AG09309 (cell line): ENCODE measurements at places on chromosomes 4 and X.

DNA sequence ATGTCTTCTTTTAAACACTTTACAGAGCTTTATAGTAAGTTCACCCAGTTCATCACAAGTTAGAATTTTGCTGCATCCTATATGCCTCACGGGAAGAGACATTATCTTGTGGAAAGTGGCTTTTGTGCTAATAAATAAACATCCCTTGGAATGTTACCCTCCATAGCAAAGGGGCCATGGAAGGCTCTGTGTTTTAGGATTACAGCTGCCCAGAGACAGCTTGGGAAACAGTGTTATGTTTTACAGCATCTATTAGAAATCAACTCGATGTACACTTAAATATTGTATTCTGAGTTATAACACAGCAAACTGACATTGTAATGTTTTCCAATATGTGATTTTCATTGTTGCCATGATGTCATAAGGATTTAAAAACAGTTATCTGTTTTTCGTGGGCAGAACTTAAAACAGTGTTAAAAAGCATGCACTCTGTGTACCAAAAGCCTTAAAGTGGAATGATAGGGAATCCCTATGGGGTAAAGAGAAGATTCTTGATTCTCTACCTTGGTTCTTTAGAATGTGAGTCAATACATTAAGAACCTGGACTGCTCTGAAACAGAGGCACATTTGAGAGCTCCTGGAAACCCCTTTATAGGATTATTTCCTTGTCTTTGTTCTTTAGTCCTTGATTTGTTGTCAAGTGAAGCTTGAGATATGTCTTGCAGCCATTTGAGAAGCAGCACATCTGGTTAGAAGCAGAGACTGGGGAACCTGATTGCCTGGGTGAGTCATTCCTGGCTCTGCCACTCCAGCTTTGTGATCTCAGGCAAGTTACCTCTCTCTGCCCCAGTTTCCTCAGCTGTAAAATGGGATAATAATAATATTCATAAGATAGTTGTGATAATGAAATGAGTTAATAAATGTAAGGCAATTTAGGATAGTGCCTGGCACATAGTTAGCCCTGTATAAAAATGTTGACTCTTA, 41.6 kb downstream of the ARHGAP10 start:
- no peak for DNase-seq

- DNase-seq, result no peak
These were observed 275.4 kb downstream of the SHOX start for GRCh38 chrX:905848-906566.

DNA sequence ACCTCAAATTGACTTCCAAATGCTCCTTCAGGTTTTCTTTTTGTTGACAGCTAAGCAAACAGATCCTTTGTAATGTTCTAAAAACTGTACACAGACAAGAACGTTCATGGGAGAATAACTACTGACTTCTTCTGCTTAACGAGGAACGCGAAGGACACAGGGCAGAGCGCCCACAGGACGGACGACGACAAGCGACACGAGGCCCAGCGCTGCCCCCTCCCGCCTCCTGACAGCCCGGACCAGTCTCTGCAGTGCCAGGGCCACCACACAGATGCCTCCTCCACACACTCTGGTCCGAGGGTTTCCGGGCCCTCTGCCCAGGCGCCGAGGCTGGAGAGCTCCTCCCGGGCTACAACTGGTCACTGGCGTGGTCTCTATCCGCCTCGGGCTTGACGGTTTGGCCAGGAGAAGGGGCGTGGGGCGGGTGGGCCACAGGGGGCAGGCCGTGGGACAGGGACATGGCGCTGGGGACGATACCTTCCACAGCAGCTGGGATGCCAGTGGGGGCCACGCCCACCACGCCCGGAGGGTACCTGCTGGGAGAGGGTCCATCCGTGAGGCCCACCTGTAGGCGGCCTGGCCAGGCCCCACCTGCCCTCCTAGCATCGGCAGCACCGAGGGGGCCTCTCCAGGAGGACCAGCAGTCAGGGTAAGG, 36.9 kb downstream of the CTBP1 start:
- no peak for DNase-seq

GRCh38 chrX:38260231-38260630, 39.6 kb upstream of the SRPX start:
- DNase-seq, result no peak

DNA sequence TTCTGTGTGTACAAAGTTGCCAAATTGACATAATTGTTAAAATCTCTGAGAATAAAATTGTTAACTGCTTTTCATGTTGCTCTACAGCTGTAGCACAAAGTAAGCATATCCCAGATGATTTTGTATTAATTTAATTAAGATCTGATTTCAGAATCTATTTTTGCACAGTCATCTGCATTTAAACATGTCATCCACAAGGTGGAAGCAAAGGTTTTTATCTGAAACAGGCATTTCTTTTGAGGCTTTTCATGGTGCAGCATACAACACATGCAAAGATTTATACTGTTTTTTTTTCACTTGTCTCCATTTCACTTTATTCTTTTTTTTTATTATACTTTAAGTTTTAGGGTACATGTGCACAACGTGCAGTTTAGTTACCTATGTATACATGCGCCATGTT, 51.2 kb downstream of the GC start:
- DNase-seq, result no peak

DNA sequence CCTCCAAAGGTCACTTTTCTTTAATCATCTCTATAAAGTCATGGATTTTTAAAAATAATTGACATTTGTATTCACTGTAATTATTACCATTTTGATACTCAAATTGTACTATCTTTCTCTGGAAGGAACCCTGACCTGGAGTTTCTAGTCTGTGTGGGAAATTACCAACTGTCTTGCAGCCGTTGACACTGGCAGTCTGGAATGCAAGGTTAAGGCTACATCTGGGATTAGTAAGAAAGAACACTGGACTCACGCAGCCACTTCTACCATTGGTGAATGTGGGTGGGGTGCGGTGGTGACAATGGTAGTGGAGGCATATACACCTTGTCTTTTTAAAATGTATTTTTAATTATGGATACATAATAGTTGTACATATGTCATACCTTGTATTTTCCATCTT, 40.9 kb downstream of the EGF start:
- DNase-seq, result no peak

DNA sequence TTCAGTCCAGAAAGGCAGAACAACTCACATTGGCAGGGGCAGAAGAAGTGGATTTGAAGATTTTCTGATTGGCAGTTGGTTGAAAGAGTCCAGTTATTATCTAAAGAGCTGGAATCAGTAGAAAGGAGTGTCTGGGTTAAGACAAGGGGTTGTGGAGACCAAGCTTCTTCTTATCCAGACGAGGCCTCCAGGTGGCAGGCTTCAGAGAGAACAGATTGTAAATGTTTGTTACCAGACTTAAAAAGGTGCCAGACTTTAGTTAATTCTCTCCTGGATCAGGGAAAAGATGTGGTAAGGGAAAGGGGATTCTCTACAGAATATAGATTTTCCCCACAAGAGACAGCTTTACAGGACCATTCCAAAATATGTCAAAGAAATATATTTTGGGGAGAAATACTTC, 36.7 kb upstream of the TLR3 start:
- no peak for DNase-seq

DNA sequence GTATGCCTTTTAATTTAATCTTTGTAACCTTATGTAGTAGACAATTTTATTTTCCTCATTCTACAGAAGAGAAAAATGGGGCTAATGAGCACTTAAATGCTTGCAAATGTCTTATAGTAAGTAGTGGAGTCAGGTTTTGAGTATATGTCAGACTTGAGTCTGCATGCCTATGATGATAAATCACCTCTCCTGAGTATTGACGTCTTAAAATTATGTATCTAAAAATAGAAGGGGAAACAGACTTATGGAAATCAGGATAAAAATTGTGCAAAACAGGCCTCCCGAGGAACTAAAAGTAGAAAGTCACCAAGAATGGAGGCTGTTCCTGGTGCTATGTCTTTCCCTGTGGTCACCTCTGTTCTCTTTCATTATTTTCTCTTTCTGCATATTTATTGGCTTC, 92.7 kb downstream of the STIM2 start:
- no peak for DNase-seq

DNA sequence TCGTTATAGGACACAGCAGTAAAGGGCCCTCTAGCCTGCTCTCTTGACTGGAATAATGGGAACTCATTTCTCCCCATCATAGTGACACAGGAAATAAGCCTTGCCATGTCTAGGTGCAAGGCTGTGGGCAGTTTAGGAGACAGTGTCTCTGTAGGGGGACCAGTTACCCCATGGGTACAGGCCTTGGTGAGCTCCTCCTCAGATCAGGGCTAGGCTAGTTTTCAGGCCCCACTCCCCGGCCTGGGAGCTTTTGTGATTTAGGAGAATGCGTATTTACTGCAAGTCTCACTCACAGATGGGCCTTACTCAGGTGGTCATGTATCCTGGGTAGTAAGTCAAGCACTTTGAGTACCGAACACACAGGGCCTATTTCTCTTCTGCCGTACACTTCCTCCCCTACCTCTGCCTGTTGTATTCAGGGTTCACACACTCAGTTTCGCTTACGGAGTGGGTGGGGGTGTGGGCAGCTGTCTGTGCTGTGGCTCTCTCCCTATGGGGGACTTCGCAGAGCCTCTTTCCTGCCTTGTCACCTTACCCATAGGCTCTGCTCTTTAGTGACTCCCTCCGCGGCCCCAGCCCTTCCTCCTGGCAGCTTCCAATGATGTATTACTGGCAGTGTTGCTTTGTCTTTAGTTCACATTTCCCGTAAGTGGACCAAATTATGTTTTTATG, 34.2 kb downstream of the FAM193A start:
- no peak for DNase-seq

DNA sequence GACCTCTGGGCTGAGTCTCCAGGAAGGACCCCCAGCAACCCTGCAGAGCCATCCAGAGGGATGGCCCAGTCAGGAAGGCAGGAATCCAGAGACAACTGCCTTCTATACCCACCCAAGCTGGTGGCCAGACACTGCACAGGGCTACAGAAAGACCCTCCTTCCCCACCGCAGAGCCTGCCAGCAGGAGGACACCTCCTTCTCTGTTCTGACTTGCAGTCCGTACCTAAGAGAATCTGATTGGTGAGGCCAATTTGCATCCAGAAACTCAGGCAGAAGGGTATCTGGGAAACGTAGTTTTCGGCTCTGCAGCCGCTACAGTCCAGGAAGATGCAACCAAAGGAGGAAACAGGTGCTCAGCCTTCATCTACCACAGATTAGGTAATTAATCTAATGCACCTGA, 155.4 kb upstream of the FRG1 start:
- no peak for DNase-seq

DNA sequence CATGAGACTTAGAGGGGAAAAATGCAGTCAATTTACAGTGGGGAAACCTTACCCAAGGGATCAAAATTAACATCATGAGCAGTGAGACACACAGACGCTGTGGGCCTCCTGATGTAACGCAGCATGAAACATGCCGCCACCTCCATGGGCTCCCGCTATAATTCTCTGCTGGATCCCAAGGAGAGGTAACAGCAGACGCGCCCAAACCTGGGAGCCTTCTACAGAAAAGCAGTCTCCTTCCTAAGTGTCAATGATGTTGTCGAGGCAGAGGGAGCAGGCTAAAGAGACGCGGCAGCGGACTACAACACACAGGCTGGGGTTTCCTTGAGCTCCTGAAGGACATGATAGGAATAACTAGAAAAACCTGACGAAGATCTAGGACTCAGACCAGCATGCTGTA, 142.3 kb downstream of the AFAP1 start:
- no peak for DNase-seq

DNA sequence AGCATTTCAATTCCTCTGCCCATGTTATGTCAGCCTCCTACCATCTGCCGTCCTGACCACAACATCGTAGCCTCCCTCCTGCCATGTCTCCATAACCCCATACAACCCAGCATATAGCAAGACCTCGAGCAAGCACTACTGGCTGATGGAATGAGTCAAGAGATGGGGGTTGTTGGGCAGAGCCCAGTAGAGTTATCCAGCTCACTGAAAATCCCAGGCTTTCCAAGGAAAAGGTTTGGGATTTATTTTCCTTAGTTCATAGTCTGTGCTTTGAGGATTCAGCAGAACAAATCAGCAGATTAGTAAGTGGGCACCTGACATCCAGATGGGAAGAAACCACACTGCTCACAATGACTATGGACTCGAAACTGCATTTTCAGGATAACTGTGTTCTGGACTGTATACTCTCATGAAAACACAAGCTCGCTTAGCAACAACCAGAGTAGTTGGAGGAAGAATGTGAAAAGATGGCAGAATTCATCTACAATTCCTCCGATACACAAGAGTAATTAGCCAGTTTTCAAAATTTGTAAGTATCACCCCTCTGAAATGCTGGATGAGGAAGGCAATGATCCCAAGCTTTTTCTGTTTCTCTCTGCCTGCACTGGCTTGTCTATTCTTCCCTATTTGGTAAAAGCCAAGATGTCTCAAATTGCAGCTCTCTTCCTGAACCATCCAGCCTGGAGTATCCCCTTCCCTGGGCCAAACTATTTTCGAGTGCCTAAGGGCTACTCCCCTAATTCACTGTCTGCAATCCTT, 186.2 kb upstream of the TBL1X start:
- no peak for DNase-seq

DNA sequence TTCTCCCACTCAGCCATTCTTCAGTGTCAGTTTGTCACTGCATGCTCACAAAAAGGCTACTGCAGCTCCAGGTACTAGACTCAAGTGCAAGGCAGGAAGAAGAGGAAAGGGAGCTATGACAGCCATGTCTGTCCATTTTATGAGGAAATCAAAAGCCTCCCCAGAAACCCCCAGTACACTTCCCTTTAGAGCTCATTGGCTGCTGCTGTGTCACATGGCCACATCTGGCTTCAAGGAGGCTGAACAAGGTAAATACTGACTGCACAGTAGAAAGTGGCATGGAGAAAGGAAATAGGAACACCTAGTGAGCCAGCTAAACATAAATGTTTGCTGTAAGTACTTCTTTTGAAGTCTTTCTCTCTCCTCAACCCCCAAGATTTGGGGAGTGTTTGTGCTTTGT, 67.2 kb upstream of the FRAS1 start:
- no peak for DNase-seq

DNA sequence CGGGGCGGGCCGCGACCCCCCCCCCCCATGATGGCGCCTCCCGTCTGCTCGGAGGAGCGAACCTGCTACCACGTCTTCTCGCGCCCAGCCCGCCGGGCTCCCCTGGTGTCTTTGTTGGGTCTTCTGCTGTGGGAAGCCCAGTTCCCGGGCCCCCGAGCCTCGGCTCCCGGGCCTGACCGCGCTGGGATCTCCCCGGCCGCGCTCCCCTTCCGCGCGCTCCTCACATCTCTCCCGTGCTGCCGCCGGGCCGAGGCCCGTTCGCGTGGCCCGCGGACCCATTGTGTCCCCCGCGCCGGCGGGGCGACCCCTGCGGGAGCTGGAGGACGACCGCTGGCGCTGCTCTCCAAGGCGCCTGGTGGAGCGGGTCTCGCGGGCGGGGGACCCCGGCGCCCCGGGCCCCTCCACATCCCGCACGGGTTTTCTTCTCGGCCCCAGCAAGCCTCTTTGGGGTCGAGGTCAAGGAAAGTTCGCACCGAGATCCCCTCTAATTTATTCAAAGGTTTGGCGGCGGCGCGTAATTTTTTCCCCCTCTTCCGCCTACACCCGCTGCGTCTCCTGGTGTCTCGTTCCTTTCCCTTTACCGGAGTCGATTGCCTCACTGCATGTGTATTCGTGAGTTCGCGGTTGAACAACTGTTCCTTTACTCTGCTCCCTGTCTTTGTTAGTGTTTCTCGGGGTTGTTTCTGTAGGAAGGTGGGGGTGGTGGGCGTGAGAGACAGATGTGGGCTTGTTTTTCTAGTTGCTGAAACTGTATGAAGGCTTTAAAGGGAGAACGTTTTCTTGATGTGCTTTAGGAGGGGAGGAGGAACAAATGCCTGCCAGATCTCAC, 770 bp downstream of the SMAD1 start:
- DNase-seq, result peak; percentile 24
